ENCODE measurements at places on chromosomes 5 and 9.

DNA sequence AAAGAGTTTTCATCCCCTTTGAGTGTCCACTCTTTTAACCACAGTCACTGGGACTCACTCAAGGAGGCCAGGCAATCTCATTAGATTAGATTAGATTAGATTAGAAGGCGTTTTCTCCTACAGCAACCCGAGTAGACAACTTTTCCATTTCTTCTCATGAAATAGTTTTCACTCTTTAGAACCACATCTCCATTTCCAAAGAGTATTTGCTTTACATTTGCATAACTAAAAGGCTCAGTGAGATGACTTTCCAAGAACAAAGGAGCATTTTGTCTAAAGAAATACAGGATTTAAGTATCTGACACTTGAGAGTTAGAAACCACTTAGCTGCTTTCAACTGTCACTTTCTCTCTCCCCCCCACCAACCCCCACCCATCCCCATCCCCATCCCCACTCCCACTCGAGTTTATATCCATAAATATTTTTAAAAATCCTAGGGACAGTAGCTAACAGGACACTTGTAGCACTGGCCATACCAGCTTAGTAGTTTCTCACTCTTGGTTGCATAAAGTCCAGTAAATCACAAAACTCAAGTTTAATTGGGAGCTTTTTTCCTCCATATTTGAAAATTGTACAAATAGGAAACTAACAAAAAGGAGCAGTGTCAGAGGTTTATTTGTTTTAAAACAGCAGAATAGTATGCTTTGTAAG lies 2202.9 kb upstream of the WWC1 start:
- no peak for DNase-seq

GRCh38 chr9:90774682-90775081 lies 26.9 kb upstream of the SYK start:
- DNase-seq: no peak

DNA sequence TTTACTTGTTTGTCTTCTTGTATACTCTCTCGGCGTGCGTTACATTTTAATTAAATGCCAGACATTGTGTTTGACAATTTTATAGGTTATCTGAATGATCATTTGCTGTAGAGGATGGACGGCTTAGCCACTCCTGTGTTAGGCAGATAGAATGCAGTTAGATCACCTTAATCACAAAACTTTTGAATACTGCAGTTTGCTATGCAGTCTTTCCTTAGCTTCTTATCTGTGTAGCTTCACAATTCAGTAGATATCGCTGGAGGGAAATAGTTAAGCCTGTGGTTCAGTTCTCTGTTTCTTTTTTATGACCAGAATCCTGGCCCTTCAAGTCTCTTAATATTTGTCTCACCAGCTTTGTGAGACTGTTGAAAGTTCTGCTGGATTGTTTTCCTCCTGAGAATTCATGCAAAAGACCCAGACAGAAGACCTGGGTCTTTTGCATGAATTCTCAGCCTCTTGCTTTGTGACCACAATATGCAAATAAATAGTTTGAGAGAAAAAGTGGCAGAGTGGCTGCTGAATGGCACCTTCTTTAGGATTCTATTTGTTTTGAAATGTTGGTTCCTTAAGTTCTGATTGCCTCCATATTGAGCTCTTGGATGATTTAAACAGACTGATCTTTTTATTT lies 40.2 kb downstream of the RASA1 start:
- DNase-seq: no peak

DNA sequence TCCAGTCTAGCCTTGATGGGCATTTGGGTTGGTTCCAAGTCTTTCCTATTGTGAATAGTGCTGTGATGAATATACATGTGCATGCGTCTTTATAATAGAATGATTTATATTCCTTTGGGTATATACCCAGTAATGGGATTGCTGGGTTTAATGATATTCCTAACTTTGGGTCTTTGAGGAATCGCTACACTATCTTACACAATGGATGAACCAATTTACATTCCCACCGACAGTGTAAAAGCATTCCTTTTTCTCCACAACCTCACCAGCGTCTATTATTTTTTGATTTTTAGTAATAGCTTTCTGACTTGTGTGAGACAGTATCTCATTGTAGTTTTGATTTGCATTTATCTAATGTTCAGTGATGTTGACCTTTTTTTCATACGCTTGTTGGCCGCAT lies 1040.1 kb downstream of the MAT2B start:
- DNase-seq: no peak

DNA sequence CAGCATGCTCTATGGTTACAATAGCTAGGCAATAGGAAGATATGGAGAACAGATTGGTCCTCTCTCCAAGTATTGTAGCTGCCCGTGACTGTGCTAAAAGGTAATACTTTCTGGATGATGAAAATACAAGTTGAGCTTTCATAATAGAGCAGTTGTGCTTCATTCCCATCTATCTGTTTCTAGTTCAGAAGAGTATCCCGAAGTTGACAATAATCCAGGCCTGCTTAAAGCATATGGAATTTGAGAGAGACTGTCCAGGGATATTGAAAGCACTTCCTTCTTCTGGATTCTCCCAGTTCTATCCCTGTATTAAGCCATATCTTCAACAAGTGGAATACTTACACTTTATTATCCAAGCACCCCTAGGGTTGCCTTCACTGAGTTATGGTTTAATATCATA lies 350.4 kb downstream of the EFNA5 start:
- DNase-seq: no peak

- DNase-seq: no peak
Observed at GRCh38 chr5:103840600-103840999, 278.0 kb upstream of the NUDT12 start.

DNA sequence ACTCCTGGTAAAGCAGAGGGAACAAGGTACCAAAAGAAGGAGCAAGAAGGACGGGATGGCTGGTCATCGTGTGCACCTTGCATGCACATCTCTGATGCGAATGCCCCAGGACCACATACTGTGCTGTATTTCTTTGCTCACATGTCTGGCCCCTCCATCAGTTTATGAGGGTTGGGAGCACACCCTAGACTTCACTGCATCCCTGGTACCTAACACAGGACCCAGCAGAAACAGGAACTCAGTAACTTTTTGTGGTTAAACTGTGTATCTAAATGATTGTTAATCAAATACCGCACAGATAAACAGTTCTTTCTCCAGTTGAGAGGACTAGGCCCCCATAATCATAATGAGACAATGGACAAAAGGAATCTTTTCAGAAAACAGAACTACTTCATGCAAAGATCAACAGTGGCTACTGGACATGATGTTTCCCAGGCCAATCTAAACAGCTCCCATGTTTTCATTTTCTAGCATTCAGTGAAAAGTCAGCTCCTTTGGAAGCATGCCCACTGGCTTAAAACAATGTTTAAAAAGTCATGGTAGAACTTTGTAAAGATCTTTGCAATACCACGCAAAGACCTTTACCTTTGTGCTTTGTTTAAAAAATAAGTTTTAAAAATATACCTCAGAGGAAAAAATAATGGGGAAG lies 55.5 kb upstream of the IFNK start:
- no peak for DNase-seq

GRCh38 chr9:93107825-93108161 lies 11.8 kb downstream of the CARD19 start:
- no peak for DNase-seq

DNA sequence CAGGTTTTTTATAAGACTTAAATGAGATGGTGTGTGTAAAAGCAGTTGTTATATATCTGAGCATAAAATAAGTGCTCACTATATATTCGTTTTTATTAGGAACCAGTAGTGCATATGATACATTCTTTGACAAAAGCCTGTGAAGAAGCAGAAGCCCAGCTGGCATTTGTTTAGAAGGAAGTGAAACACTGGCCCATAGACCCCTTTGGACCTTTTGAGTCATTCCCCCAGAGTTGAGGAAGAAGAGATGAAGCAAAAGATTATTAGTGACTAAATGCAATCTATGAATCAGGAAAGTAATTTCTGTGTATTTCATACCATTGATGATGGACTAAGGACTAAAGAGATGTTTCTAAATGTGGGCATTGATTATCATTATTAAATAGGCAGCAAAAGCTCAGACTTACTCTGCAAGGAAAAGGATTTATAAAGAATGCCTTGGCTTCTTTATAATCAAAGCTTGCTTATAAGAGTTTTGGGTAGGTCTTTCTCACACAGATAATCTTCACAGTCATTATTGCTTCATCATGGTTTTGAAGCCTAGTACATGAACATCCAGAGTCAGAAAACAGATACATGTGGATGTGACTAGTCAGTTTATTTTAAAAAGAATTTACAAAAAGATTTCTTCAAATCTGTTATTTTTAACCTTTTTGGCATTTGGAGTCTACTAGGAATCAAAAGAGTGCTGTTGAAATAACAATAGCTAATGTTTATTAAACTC lies 16.9 kb upstream of the FER start:
- DNase-seq: no peak

GRCh38 chr5:32071351-32071944 lies 102.7 kb downstream of the GOLPH3 start:
- no peak for DNase-seq

GRCh38 chr9:7794196-7794595 lies 5.4 kb downstream of the DMAC1 start:
- DNase-seq: no peak

DNA sequence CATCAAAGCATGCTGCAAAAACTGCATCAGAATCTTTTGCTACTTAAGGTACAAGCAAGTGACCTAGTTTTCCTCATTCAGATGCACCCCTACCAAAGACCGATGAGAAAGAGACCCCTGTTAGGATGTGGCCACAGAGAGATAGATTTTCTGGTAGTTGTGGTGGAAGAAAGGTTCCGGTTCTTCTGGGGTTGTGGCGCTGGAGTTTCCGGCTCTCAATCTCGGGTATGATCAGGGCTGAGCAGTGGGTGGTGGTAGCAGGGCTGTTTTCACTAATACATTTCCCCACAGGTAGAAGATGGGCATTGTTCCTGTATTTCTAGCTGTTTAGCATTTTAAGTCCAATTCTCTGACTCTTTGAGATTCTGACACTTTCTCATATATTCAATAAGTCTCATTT lies 58.4 kb downstream of the PCSK1 start:
- DNase-seq: no peak

- no peak for DNase-seq
Observed at GRCh38 chr9:130144703-130145102, 27.5 kb upstream of the NCS1 start.

DNA sequence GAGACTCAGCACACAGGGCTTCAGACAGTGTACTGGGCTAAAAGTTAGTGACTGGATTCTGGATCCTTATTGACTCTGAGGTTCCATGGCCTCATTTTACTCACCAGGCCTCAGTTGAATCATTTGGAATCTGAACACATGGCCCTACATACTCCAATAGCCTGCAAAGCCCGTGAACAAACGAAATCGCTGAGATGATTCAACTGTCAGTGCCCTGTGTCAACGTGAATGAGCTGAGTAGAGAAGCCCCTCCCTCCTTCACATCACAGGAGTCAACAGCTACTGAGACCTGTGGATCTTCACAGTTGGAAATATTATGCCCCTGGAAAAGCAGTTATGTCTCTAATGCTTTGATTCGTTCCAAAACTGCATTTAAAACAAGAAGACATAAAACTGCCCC lies 429.3 kb downstream of the GADD45G start:
- no peak for DNase-seq

DNA sequence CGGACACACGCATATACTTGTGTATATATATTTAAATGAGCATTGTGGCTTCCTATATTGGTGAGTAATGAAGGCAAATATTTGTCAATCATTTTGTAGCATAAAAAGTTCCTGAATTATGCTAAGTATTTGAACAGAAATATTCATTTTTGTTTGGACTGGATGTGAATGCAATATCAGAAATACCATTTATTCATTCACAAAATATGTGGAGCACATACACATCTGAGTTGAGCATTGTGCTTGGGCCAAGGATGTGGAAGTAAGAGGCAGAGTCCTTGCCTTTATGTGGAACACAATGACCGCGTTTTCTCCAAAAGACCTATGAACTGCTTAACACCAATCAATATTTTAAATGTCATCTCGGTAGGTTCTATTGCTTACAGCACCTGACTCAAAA lies 1086.5 kb downstream of the NR2F1-AS1 start:
- DNase-seq: no peak

DNA sequence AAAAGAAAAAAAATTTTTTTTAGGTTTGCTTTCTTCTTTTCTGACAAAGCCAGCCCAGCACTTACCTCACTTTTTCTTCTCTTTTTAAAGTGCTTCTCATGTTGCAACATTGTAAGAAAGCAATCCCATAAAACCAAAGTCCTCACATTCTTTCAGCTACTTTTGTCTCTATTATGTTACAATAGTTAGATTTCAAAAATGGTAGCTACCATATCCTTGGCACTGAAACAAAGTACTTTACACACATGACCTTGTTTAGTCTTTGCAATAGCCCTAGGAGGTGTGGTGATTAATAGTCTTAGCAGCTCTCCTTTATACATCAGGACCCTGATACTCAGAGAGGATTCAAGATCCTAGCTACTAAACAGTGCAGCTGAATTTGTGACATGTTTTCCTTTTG lies 23.5 kb upstream of the CARTPT start:
- no peak for DNase-seq

DNA sequence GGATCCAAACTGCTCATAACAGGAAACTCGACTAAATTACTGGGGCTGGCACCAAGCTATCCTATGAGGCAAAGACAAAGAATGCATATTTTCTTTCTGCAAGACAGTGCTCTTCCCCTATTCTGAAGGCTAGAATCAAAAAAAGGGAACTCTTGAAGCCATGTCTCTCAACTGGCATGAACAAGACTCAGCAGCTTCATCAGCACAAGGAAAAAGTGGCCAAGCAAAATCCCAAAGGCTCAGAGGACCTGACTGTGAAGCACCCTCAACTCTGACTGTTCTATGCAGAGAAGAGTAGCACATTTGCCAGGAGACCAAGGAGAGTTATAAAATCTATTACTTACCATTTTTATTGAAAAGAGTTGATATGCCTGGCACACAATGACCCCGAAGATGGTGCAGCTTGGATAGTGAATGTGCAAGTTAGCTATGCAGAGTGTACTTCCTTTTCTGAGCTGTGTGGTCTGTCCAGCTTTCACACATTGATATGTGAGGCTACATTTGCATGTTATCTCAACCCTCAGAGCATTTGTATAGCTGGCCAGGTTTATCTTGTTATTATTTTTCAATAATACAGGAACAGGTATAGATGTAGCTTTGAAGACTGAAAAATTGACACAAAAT lies 51.0 kb upstream of the FYB1 start:
- DNase-seq: no peak

GRCh38 chr5:157993986-157994691 lies 135.2 kb upstream of the CLINT1 start:
- DNase-seq: no peak

- no peak for DNase-seq
Observed at GRCh38 chr5:133241179-133242092, 189.6 kb downstream of the HSPA4 start.

- peak; percentile 16 for DNase-seq
Observed at GRCh38 chr9:110128664-110129329, 79.2 kb downstream of the C9orf152 start.
